ENCODE measurements at places on chromosomes 6 and 20.

DNA sequence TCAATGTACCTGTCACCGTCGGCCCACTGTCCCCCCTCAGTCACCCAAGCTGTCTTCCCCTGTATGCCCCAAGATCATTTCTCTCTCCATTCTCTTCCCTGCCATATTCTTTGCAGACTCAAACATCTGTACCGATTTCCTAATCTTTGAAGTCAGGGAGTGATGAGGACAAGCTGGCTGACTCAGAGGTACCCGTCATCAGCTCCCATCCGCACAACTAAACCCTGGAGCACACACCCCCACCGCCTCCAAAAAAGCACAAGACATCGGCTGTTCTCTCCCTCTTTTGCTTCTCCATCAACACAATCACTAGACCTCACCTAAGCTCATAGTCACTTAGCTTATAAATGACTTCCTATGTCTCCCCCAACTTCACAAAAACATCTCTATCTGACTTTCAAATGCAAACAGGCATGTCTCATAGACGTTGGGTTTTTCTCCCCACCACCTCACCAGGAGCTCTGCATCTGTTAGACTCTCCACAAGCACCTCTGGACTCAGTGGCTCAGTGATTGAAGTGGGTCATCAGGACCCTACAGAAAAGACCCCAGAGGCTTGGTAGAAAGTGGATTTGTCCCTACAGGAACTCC, 11.5 kb upstream of the NFATC2 start:
- DNase-seq, result no peak

- no peak for DNase-seq
Observed at GRCh38 chr20:46375771-46376170, 30.6 kb downstream of the ELMO2 start.

- DNase-seq, result no peak
Observed at GRCh38 chr6:111122458-111123286, 35.4 kb downstream of the SLC16A10 start.

DNA sequence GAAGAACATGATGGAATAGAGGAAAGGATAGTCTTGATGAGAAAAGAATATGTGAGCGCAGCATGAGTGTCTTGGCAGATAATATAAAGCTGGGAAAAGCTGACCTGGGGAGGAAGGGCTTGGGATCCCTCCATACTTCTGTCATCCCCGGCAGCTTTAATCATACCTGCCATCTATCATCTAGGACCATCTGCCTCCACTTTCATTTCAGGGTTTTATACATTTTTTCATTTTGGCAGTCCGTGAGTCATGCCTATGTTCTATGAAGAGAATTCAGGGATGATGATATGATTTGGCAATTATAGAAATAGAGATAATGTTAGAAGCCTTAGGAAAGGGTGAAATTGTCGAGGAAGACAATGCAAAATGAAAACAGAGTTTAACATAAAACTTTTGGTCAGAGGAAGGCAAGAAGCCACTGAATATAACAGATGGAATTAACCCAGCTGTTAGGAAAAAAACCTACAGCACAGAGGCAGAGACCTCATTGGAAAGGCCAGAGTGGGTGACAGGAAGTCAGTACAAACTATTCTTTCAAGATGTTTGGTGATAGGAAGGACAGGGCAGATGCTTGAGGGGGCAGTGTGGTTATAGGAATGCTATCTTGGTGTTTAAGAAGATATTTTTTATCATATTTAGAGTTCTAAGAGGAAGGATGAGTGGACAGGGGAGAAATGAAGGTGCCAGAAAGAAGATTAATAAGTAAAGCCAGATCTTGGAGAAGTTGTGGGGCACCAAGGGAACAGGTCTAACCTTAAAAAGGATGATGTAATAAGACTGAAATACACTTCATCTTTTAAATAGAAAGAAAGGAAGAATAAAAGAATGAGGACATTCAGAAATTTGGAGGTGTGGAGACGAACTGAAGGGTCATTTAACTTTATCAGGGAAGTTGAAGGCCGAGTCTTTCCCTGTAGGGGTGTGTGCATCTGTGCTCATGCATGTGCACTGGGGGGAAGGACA, 37.8 kb downstream of the MARCKS start:
- peak; percentile 70 for DNase-seq

DNA sequence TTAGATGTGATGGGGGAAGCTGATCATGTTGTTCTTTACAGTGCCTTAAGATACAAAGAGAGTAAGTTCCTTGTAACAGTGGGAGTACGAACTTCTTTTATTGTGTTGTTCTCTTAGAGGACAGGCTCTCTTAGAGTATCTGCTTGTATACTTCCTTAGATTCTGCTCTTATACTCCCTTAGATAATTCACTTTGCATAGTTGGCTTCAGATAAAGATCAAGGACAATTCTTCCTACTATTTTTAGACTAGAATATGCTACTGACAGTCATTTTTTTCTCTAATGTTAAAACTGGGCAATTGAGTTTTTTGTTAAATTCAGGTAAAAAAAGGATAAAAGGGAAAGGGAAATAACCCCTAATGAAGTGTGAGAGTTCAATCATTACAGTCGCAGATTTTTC, 138.7 kb downstream of the MYB start:
- no peak for DNase-seq

- DNase-seq, result no peak
Observed at GRCh38 chr6:144344646-144345045, 59.5 kb downstream of the UTRN start.

DNA sequence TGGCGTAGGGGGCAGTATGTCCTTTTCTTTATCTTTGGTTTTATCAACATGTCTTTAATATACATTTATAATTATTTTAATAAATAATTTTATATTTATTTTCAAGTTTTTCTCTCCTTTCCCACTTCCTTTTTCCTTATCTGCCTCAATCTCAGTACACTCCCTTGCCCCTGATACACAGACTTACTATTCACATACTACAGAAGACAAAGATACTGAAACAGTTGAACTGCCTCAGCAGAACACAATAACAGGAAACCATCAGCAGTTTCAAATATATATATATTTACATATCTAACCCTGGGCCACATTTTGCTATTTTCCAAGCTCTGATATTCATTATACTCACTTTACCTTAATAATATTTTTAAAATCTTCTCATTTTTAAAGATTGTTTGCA, 19.8 kb downstream of the IBTK start:
- no peak for DNase-seq

DNA sequence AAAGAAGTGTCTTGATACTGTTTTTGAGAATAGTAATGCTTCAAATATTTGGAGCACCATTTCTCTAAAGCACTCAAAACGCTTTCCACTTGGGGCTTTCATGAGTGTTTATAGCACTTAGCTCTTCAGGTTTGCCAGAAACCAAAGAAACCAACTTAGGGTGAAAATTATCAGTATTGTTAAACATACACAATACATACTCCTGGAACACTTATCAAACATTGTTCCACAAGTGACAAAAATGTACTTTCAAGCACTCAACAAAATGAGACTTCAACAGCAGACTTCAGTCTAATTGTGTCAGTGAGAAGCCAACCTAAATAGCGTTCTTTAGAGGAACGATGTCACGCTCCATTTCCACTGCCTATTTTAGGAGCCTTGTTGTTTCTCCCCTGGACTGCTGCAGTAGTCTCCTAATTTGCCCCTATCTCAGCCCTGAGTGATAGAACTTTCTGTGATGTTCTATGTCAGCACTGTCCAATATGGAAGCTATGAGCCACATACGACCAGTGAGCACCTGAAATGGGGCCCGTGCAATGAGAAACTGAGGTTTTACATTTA, 461.3 kb downstream of the KIF16B start:
- no peak for DNase-seq

- no peak for DNase-seq
Observed at GRCh38 chr20:33445881-33446625, 2.5 kb upstream of the SNTA1 start.

DNA sequence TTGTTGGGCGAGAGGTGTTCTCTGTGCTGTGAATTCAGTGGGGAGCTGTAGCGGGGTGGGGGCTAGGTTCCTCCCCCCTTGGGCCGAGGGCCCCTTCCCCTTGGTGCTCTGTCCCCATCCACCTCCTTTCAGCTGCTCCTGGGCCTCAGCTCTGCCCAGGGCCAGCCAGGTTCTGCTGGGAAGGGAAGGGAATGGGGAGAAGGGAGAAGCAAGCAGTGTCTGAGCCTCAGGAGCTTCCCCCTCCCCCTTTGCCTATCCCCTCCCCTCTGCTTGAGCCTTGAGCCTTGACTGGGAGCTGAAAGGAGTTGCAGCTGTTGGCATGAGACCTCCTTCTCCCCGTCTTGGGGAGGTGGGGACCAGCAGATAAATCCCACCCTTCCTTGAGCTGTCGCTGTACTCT, 576 bp upstream of the RRP36 start:
- DNase-seq, result no peak

GRCh38 chr6:41071501-41071922, 644 bp downstream of the OARD1 start:
- no peak for DNase-seq

DNA sequence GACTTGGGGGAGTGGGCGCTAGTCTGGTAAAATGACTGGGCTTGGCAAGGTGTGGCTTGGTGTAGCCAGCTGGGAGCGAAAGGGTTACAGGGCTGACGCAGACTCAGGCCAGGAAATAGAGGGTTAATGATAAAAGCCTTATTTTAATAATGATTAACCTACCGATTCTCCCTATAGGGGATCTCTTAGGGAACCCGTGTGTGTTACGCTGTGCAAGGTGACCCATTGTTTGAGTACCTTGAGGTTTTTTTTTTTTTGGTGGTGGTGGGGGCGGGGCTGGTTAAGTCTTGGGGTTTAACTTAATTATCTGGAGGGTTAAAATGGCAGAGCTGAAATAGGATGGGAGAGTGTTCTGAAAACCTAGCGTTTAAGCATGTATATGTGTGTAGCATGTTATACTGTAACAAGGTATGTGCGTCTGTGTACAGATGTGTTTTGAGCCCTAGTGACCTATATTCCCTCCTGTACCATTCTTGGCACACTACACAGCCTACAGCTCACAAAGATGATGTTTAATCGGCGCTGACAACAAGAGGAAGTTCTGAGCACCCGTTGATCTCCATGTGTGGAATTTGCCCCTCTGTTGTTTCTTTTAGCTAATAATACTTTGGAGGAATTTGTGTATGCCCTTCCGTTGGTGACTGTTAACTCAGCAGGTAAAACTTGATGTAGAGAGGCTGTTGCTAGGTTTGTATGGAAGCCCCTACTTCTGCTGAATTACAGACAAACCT, 1.3 kb downstream of the CARMIL1 start:
- DNase-seq, result no peak

- DNase-seq, result peak; percentile 19
Observed at GRCh38 chr20:50395251-50395729, 114.9 kb upstream of the PTPN1 start.

DNA sequence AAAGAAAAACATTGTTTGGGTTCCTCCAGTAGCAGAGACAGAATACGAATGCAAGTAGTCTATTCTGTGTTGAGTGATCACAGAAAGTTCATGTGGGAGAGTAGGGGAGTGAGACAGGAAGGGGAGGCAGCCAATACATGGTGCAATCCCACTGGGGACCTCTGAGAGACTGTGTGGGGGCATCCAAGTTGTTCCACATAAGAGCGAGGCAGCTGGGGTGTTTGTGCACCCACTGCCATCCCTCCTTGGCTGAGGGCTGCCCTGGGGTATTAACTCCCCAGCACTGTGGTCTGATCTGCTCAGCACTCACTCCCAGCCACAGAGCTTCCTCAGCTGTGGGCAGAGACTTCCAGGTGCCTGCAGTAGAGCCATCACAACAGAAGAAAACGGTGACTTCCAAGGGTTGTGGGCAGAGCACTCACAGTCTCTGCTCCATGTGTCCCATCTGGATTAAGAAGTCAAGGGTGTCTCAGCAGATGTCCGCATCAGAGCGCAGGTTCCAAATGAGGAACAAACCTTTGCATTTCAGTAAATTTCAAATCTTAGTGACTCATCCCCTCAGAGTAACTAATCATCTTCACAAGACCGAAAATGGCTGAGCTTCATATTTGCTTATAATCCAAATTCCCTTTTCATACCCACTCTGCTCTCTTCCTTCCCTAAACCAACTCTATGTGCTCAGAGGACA, 101.9 kb upstream of the NAA20 start:
- DNase-seq, result no peak

DNA sequence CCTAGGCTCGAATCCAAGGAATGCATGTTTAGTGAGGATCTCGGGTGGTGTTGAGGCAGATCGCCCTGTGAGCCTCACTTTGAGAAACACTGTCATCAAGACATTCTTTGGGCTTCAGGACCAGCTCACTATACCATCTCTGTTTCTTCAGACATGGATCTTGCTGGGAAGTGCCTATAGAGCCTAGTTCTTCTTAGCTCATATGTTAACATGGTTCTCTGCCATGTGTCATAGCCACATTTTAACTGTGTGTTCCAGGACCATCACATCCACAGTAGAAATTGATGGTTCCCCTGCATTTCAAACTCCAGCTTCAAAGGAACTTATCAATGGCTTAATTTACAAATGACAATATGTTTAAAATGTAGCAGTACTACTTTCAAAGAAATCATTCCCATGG, 57.4 kb downstream of the NOX3 start:
- DNase-seq, result no peak

DNA sequence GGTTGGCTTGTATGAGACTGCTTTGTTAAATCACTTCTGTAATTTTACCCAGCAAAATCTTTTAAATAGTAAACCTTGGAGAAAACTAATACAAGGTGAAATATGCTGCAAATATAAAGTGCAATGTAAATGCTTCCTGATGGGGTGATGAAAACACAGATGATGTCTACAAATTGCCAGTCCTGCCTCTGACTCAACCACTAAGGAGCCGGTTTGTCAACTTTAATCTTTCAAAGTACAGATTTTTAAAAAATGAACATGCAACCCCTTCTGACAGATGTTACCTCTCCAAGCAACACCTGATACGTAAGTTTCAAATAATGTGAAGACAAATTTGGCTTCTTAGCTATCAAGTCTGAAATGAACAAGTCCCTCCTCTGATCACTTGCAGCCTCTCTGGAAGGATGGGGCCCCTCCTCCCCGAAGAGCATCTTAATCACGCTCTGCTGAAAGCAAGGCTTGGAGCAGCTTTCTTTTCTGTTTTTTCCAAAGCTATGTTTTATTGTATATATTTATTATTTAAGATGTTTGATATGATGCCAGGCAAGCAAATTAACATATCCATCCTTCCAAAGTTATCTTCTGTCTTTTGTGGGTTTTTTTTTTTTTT, 196.0 kb downstream of the MYLK4 start:
- DNase-seq, result no peak

DNA sequence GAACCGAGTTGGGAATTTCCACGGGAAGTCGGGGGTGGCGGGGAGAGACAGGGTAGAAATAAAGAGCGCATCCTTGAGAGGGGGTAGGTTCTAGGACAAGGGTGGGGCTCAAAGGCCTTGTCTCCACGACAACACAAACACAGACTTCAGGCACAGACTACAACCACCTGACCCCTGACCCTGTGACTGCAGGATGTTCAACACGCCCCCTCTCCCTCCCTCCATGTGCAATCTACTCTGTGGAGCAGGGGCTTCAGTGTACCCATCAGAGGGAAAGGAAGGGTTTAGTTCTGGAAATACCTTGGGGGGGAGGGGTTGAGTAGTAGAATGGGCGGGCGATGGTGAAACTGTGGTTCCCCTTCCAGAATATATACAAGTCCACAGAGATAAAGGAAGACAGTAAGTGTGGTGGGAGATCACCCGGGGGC, 651 bp upstream of the TAPBP start:
- peak; percentile 74 for DNase-seq

DNA sequence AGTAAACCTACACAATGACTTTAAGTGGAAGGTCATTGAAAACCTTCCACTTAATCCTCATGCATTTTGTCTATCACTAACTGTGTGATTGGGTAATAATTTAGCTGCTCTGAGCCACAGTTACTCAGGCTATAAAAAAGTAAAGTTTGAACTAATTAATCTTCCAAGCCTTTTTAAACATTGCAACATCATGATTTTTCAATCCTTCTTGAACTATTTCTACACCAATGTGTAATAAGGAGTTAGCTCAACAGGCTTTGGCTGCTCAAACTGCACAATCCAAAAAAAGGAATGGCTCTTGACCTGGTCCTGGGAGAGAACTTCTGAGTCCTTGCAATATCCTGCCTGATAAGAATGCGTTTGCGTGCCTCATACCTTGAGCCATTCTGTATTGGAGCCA, 34.8 kb upstream of the FILIP1 start:
- DNase-seq, result no peak
